Cortex of kidney (tissue), 1 donor: ENCODE measurements at places on chromosomes 16 and 17.

DNA sequence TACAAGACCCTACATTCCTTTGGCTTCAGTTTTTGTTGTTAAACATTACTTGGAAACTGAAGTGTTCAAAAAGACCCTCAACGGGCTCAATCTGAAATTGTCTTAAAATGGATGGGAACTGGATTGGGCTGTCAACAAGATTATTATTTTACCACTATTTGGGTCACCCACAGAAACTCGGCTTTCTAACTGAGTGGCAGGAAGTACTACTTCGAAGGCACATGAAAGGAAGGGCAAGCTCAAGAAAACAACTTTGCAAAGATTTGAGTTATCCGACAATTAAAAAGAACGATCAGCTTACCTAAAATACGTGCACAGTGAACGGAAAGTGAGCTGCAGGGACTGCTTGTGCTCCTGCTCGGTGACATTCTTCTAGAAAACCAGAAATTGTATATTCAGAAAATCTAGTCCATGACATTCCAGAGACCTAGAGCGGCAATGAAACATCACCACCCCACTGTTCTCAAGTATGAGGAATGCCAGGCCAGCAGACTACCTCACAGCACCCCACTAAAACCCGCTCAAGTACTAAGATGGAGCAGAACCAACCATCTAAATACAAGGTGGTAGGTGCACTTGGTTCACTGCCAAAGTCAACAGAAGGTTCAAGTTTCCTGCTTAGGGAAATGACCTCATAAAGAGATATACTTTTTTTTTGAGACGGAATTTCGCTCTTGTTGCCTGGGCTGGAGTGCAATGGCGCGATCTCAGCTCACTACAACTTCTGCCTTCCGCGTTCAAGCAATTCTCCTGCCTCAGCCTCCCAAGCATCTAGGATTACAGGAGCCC lies 60.5 kb downstream of the ZZEF1 start:
- no peak for DNase-seq

DNA sequence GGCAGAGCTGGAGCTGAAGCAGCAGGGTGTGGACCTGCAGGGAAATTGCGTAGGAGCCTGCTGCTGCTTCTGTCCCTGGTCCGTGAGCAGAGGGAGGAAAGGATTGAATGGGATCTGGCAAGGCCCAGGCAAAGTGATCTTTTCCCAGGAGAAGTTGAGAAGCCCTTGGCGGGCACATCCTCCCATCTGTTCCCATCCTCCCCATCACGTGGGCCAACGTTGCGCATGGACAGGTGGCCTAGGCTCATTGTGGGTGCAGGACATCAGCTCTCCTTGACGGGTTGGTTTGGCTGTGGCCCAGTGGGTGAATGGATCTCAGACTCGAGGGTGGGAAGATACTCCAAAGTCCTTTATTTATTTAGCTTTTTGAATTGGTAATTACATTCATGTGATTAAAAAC lies 29.4 kb upstream of the POLR3E start:
- no peak for DNase-seq

DNA sequence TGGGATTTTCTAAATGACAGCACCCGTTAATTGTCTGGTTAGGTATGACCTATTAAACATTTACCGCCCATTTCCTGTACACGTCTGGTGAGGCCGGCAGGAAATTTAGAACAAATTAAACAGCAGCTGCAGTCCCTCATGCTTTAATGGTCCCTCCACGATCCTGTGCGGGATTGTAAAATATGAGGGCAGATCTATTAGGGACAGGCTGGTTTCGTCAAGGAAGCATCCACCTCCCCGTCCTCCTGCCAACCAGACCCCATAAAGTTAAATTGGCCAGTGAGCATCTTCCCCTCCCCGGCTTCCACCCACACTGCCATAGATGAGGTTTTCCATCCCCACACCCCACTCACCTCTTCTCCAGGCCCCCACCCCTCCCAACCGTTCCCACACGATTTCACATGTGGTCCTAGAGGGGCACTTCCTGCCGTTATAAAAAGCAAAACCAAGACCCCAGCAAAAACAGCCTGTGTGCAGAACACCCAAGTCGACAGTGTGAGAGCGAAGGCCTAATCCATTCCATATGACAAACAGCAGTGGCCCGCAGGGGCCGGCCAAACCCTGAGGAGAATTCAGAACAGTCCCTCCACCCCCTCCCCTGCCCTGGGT lies 331.9 kb downstream of the FOXL1 start:
- no peak for DNase-seq

DNA sequence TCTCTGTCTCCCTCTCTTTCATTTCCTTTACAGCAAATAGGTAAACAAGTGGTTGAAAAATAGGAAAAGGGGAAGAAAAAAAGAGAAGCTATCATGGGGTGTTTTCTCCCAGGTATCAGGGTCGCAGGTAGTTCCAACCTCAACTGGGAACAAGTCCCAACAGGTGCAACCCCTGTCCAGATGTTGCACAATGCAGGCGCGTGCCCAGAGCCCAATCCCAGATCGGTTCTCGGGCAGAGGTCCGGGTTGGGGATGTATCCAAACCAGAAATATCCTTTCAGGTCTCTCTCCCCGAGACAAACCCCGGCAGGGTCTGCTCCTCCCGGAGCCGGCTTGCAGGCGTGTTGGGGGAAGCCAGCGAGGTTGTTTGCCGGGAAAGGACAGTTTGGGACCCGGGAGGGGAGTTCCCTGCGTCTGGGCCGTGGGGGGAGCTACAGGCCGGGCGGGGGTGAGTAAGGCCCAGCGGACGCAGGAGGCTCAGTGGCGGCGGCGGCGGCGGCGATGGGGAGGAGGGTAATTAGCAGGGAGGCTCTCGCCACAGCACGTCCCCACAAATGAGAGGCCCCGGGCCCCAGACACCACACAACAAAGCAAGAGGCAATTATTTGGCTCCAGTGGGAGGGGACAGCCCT lies 21.2 kb upstream of the SP6 start:
- DNase-seq = no peak

- no peak for DNase-seq
These were observed 13.0 kb downstream of the AIPL1 start for GRCh38 chr17:6421700-6422604.

- DNase-seq = no peak
These were observed 34.9 kb upstream of the RBFOX3 start for GRCh38 chr17:79645777-79646088.

DNA sequence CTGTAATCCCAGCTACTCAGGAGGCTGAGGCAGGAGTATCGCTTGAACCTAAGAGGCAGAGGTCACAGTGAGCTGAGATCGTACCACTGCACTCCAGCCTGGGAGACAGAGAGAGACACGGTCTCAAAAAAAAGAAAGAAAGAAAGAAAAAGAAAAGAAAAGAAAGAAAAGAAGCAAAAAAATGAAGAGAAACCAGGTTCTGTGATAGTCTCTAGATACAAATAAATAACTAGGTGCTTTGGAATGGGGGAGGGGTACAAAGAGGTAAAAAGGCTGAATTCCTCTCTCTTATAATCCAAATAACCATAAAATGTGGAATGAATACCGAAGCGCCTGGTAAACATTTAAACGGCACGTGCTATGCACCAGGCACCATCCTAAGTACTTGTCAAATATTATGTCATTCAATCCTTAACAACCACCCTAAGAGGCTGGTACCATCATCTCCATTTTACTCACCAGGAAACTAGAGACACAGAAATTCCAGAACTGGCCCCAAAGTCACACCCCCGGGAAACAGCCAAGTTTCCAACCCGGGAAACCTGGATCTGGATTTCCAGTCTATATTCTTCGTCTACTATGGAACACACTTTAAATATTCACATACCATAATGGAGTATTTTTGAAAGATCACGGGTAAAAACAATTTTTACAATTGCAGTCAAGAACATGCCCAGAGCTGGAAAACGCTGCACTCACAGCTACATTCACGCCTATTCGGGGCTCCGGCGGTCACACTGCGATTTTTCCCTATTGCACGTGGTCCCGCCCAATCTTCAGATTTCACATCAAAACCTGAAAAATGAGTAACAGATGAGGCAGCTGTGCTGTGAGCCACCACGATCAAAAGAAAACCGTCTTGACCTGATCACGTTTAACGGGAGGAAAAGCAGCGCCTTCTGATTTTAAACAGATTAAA lies 10.5 kb downstream of the NXN start:
- DNase-seq = no peak

DNA sequence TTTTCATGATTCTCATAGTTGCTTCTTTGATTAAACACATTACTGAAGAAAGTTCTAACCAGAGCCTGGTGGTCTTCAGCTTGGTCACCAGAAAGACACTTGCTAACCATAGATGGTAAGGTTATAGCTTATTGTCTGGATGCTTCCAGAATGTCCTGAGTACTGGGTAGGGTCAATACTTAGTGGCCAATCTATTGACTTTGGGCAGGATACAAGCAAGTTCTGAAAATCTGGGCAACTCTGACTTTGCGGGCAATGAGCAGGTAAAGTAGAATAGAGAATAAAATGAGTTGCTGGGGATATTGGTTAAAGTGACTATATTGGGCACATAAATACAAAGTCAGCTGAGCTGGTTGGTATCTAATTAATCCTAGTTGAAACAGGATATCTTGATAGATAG lies 63.0 kb downstream of the ABCA8 start:
- no peak for DNase-seq

GRCh38 chr17:72424505-72425117 lies 303.8 kb downstream of the SOX9 start:
- DNase-seq = no peak

DNA sequence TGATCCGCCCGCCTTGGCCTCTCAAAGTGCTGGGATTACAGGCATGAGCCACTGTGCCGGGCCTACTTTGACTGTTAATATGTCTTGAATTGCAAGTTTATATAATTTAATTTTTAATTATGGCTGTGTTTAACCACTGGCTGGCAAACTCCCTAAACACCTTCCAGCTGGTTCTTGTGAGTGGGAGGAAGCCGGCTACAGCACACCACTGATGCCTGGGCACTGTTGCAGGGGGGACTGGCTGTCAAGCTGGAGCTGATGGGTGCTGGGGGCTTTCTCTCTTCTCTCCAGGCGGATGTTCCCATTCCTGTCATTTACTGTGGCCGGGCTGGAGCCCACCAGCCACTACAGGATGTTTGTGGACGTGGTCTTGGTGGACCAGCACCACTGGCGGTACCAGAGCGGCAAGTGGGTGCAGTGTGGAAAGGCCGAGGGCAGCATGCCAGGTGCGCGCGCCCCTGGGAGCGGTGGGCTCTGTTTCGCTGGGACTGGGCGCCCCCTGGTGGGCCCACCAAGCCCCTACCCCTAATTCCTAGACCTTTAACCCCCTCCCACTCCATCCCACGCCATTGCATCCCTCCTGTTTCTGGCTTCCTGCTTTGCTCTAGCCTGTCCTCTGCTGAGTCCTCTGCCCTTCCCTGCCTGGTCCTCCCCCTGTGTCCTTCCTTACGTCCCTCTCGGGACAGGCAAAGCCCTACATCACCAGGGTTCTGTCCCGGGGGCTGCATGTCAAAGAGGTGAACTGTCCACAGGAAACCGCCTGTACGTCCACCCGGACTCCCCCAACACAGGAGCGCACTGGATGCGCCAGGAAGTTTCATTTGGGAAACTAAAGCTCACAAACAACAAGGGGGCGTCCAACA lies 9.5 kb downstream of the TBX21 start:
- DNase-seq = no peak

- DNase-seq = no peak
These were observed 16.8 kb upstream of the ETV4 start for GRCh38 chr17:43562679-43563599.

- no peak for DNase-seq
These were observed 660.5 kb downstream of the KCNJ2 start for GRCh38 chr17:70829876-70830275.

DNA sequence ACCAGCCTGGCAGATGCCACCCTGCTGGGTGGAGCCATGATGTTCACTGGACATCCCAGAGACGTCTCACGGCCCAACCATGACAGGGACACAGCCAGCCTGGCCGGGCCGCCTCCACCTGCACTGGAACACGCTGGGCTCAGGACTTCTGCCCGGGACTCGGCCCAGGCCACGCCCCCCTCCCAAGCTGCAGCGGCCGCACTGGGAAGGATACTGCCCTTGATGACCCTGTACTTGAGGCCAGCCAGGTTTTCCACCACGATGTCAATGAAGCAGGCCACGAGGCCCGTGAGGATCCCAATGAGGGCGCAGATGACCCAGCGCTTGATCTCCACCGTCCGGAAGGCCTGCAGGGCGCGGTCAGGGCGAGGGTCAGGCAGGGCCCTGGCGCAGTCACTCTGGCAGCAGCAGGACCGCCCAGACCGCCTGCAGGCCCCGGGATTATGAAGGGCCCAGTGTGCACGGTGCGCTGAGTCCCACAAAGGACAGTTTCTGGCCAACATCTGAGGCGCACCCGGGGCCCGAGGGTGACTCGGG lies 14.2 kb downstream of the CLCN7 start:
- no peak for DNase-seq

- DNase-seq = no peak
These were observed 63.3 kb upstream of the MTMR4 start for GRCh38 chr17:58577696-58578095.

GRCh38 chr16:69553332-69553731 lies 12.4 kb upstream of the NFAT5 start:
- DNase-seq = no peak

GRCh38 chr16:1825381-1825863 lies 1.2 kb downstream of the HAGH start:
- DNase-seq = no peak

DNA sequence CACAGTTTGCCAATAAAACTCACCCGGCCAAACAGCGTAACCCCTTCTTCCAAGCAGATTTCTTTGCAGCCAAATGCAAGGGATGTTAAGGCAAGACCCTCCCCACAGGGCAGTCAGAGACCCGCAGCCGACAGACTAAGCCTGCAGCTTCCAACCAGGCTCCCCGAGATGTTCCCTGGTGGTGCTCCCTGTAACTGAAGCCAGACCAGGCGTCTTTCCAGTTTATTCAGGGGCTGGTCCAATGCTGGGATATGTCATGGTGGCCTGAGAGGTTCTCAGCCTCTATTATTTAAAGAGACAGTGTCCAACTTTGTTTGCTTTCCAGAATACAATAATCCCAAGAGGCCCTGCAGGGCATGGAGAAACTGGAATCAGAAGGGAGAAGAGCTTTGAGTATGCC lies at the start of gene PMP22:
Gene PMP22, minus strand, starts transcription at position 196 of the 400 bp plus-strand sequence. CDS start 4,599 bp downstream, outside the sequence.
- DNase-seq = no peak

GRCh38 chr16:56041556-56042140 lies 149.6 kb upstream of the GNAO1 start:
- DNase-seq = no peak

DNA sequence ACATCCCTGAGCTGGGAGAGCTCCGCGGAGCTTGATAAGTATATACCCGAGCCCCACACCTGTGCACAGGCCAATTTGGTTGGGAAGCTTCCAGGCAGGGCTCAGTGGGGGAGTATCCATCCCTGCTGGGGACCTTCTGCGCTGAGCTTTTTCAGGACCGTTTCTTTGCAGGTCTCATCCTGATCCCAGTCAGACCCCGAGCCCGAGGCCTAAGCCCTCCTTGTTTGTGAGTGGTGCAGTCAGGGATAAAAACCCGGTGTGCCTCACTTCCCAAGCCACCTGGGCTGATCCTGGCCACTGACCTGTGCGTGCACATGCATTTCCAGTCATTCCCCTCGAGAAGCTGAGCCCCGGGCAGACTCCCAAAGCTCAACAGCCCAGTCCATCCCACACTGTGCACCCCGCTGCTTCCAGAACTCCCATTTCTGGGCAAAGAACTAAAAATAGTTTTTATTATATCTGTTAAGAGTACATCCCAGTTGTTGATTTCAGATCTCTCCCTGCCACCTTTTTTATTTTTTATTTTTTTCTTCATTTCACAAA lies 27.3 kb upstream of the NAT9 start:
- DNase-seq = no peak

- no peak for DNase-seq
These were observed 123.5 kb upstream of the CHMP6 start for GRCh38 chr17:80868022-80868609.
